Hepatic stellate cell (primary cell): ENCODE measurements at places on chromosomes 3 and 15.

GRCh38 chr15:43762824-43763223 is 13.9 kb downstream of the ELL3 start:
- DNase-seq, result peak; percentile 45

GRCh38 chr15:89673165-89673512 is 6.0 kb downstream of the PLIN1 start:
- DNase-seq, result no peak

GRCh38 chr3:73299184-73299691 is 237.8 kb downstream of the EBLN2 start:
- DNase-seq, result no peak

- no peak for DNase-seq
These were observed 69.9 kb downstream of the SEC22A start for GRCh38 chr3:123271466-123272159.

DNA sequence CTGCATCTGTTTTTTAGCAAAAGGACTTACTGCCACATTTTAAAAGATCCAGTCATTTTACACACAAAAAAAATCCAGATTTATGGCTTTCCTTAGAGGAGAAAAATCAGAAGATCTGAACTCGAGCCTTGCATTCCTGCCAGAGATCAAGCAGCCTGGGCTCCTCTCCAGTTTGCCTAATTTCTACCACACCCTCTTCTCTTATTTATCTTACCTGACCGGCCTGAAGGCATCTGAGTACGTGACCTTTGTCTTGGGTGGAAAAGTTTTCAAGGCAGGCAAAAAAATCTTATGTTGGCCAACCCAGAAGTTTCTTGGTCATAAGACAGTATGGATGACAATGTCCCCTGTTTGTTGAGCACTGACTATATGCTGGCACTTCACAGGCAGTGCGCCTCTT is 60.3 kb downstream of the CHRD start:
- no peak for DNase-seq

DNA sequence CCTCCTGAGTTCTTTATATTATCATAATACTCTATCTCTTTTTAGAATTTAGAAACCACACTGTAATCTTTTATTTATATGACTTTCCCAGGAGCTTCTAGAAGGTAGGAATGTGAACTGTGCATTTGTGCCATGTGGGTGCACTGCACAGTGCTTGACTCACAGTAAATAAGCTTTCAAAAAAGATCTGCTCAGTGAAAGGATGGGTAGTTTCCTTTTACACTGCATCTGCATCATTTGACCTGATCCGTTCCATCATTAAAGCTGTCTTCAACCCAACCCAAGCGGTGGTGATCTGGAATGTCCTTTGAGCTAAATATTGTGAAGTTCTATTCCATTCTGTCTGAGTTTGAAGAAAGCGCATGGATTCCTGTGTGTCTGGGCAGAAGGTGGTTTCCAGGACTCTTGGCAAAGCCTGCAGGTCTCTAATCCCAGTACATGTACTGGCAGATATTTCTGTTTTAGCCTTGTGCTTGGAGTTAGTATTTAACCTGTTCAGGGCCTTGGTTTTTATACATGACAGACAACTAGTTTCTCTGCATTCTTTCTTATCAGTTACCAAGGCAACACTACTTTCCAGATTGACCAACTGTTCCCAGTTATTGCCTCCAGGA is 96.7 kb downstream of the DHX30 start:
- no peak for DNase-seq

DNA sequence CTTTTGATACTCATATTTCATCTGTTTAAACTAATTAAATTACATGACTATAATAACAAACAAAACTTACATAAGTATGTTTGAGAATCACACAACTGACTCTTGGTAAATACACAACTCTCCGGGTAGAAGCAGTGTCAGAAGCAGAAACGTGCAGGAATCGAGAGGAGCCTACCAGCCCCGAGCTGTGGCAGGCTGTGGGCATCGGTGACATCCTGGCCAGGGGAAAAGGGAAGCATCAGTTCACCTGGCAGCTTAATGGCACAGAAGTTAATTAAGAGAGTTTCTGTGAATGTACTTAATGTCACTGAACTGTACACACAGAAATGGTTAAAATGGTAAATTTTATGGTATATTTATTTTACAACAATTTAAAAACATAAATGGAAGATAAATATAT is 90.2 kb downstream of the CRTC3 start:
- no peak for DNase-seq

DNA sequence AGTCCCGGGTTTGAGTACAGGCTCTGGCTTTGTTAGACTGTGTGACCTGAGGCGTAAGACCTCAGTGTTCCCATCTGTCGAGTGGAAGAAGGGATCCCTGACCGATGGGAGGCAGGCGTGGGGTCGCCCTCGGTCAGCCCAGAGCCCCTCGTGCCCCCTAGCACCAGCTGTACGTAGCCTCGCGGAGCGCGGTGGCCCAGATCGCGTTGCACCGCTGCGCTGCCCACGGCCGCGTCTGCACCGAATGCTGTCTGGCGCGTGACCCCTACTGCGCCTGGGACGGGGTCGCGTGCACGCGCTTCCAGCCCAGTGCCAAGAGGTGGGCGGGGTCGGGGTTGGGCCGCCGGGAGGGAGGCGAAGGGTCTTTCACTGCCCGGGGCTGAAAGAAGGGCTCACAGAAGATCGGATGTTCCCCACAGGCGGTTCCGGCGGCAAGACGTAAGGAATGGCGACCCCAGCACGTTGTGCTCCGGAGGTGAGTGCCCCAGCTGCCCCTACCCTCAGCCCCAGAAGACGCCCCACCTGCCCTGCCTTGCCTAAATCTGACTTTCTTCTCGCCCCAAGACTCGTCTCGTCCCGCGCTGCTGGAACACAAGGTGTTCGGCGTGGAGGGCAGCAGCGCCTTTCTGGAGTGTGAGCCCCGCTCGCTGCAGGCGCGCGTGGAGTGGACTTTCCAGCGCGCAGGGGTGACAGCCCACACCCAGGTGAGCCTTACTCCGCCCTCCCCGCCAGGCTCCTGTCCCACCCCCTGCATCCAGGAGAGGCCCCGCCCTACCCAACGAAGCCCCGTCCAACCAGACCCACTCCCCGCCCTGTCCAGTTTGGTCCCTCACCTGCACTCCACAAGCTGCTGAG is 3.5 kb upstream of the LSMEM2 start:
- no peak for DNase-seq

DNA sequence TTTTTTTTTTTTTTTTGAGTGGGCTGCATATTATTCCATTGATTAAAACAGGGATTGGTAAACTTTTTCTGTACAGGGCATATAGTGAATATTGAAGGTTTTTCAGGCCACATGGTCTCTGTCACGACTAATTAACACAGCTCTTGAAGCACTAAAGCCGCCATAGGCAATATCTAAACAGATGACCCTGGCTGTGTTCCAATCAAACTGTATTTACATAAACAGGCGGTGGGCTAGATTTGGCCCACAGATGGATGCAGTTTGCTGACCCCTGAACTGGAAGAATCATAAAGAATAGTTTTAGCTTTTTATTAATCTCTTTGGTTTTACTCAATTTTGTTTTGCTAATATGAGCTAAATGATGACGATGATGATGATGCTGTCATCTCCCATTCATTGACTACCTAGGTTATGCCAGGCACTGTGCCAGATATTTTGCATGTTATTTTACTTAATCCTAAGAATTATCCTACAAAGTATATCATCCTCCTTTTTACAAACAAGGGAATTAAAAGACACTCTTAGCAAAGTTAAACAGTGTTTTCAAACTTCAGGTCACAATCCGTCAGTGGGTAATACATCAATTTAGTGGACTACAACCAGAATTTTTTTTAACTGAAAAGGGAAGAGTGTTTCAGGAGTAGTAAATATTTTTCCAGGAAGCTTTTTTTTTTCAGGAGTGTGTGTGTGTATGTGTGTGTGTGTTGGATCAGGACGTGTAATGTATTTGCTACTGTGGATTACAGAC is 54.3 kb downstream of the LMCD1 start:
- no peak for DNase-seq

GRCh38 chr15:67887776-67888175 is 47.9 kb upstream of the RNU6-1 start:
- no peak for DNase-seq

DNA sequence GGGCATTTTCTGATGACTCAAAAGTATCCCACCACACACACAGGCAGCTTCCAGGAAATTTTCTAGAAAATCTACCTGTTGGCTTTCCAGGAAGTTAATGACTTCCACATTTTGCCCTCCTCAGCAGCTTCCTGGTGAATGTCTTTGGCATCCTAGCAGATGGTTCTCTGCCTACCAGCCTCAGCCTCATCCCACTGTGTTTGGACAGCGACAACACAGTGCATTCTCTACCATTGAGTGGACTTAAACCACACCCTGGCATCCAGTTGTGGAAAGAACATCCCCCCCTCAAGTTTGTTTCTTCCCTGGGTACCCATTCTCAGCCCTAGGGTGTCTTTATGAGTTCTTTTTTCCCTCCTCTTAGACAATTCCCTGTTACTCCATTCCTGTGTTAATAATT is 50.8 kb upstream of the GADL1 start:
- no peak for DNase-seq

- peak; percentile 83 for DNase-seq
These were observed 93.9 kb downstream of the RBPMS2 start for GRCh38 chr15:64681424-64682024.

DNA sequence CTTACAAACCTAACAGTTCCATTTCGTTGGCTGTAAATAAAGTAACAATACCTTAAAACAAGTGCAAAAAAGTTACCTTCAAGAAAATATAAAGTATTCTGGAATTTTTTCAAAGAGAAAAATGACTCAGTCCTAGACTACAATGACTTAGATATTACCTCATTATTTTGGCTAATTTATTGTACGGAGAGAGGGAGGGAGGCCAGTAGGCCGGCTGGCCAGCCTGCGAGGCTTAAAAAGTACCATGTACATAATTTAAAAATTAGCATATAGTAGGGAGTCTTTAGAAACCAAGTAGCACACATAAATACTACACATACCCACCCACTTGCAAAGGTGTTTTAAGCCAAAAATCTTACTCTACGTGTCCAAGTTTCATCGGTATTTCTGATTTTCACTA is 41.9 kb upstream of the MAP4 start:
- DNase-seq, result no peak

GRCh38 chr3:178112134-178112533 is 424.1 kb upstream of the KCNMB2 start:
- DNase-seq, result no peak

GRCh38 chr3:72748659-72749058 is 99.6 kb downstream of the SHQ1 start:
- DNase-seq, result no peak

DNA sequence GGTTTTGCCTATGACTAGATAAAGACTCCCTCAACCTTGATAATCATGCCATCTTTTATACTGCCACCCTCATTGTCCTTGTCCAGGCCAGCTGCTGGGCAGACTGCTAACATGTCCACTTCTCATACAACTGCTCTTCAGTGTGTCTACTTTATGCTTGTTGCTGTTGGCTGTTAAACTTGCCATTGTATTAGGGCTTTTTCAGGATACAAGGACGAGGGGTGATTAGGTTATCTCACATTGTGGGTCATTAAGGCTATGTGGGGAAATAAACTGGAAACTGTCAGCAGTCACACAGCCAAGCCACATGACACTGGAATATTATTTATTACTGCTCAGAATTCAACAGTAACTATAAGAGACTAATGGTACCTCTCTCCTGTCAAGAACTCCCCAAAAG is 36.1 kb downstream of the STARD9 start:
- no peak for DNase-seq

GRCh38 chr3:4634894-4635293 is 141.7 kb downstream of the ITPR1 start:
- no peak for DNase-seq

DNA sequence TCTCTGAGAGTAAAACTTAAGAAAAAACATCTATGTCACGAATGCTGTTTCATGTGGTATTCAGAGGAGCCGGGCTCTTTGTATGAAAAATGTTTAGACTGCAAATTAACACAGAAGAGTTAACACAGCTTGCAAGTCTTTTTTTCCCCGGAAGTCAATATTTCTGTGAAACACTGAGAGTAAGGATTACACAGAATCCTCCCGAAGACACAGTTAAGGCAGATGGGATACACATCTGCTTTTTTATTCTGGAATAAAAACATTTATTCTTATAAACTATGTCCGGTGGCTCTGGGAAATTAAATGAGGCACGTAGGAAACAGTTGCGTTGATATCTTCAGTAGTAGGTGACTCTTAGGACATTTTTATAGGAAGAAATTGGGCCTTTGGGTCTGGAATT is 180.6 kb downstream of the PTPRG start:
- no peak for DNase-seq

DNA sequence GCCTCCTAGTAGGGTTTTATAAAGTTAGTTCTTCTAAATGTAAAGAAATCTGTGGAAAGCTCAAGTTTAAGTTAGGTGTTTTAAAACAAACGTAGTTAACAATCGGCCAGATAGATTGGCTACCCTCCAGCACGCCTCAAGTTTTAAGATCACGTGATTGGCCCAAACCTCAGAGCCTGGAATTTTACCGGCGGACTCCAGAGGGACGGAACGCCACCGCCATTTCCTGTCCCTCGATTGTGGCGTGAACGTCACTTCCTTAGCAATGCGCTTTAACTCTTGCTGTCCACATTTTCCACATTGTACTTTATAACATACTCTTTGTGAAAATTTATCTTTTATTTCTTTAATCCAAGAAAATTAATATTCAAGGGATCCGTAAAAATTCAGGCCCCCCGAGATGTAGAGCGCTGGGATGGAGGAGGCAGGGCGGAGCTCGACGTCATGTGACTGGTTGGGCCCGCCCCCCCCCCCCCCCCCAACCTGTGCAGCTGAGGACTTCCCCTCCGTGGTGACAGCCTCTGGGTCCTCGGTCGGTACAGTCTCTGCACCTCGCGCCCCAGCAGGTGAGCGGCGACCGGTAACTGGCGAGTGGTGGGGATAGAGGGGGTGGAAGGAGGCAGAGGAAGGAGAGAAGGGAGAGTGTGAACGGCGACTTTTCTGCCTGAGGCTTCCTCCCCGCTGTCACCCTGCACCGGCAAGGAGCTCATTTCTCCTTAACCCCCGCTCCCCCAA is at the start of gene ATP6V1A:
Gene ATP6V1A (plus strand): TSS at position 488 of the 735 bp plus-strand sequence. CDS start 31,719 bp downstream, outside the sequence.
- peak; percentile 81 for DNase-seq

GRCh38 chr3:109640146-109640652 is 302.9 kb upstream of the DPPA4 start:
- no peak for DNase-seq

- DNase-seq, result no peak
These were observed 247.7 kb upstream of the GADL1 start for GRCh38 chr3:31142139-31142538.

DNA sequence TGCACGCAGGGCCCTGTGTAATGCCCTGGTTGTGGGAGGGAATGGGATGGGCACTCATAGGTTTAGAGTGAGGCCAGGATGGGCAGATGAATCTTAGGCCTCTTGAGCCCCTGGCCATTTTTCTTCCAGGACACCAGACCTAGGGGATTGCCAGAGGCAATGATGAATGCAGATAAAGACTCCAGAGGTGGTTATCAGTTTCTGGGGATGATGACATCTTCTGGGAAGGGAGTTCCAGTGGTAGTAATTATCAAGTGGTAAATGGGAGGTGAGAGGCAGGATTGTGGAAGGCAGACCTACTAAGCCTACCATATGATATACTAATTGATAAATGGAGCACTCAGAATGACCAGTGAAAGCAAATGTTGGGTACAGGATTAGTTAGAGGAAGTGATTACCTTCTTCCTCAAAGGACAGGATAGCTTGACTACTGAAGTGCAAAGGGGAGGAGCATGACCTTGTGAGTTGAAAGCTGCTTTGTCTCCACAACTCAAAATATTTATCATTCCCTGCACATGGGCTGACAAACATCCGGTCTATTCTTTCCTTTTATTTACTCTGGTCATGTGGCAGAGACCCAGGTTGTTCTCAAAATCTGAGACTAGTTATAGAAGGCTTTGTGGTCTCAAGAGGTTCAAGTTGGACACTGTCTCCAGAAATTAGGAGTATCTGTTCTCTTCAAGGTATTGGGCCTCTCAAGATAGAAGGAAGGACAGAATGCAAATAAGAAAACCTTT is 10.2 kb upstream of the MAPK6 start:
- DNase-seq, result no peak
